ENCODE measurements at places on chromosomes 4 and X.

DNA sequence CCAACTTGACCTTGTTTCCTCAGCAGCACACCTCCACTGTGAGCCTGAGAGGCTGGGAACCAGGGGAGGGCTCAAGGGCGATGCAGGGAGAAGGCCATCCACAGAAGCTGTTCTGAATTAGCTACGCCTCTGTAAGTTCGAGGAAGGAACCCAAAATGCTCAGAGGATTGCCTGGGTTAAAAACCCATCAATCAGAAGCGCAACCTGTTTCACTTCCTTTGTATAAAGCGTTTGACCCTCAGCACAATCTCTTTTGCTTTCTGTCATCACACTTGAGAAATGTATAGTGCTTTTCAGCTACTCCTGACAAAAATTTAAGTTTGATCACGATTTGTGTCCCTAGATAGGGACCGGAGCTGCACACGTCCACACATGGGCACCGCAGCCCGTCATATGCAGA is 48.0 kb upstream of the MAP3K15 start:
- no peak for DNase-seq

GRCh38 chr4:15777697-15778288 is 335 bp upstream of the CD38 start:
- no peak for DNase-seq

GRCh38 chr4:153408932-153409331 is 57.2 kb upstream of the TMEM131L start:
- no peak for DNase-seq

GRCh38 chrX:66872771-66873170 is 233.9 kb upstream of the EDA2R start:
- DNase-seq: no peak

GRCh38 chrX:46311581-46312120 is 233.6 kb downstream of the ZNF674 start:
- no peak for DNase-seq

- no peak for DNase-seq
Measured at GRCh38 chr4:41514169-41514568, 23.8 kb upstream of the LIMCH1 start.

GRCh38 chr4:159209249-159209648 is 106.4 kb downstream of the RAPGEF2 start:
- no peak for DNase-seq

- DNase-seq: no peak
Measured at GRCh38 chr4:139469869-139470268, 15.9 kb downstream of the RAB33B start.

GRCh38 chrX:50581405-50581804 is 110.8 kb upstream of the DGKK start:
- no peak for DNase-seq

DNA sequence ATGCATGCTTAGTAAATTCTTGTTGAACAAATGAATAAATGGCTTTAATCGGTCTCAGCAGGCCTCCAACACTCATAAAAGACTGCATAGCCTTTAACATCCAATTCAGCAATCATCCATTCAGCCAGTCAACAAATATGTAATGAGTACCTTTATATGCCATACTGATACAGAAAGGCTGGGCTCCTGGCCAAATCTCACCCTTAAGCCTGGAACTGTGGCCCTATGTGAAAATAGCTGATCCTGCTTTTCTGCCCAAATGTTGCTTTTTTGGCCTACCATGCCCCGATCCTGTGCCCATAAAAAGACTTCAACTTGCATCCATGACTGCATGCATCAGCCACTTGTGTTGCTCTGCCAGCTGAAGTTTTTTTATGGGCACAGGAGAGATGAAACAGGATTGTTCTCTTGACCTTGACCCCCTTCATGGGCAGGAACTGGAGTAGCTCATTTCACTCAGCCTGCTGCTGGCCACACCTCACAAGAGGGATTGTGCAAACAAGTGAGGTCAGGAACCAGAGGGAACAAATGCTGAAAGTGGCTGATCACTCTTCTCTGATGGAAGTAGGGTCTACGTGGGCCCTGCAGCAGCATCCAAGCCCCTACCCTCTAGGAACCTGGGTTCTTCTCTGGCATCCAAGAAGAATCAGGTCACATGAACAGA is 75.6 kb downstream of the NPY1R start:
- DNase-seq: no peak

Measured in hematopoietic multipotent progenitor cell treated with erythropoietin and hydrocortisone succinate and interleukin-3 and kit ligand, for 8 days (in vitro differentiated cells).